Activated CD8-positive, alpha-beta T cell treated with anti-CD3 and anti-CD28 coated beads for 36 hours (primary cell): ENCODE measurements at places on chromosomes 13 and 19. TPM values are rescaled to one million over a fixed set of nuclear protein-coding genes. Genes with fewer than 3 reads are reported as not detected.

- DNase-seq, result no peak
Observed at GRCh38 chr19:11814700-11815035, 595 bp downstream of the ZNF440 start.

GRCh38 chr13:104553186-104553585, 1487.0 kb upstream of the SLC10A2 start:
- DNase-seq, result no peak

GRCh38 chr19:15837221-15837731, 21.8 kb upstream of the OR10H1 start:
- DNase-seq, result no peak

DNA sequence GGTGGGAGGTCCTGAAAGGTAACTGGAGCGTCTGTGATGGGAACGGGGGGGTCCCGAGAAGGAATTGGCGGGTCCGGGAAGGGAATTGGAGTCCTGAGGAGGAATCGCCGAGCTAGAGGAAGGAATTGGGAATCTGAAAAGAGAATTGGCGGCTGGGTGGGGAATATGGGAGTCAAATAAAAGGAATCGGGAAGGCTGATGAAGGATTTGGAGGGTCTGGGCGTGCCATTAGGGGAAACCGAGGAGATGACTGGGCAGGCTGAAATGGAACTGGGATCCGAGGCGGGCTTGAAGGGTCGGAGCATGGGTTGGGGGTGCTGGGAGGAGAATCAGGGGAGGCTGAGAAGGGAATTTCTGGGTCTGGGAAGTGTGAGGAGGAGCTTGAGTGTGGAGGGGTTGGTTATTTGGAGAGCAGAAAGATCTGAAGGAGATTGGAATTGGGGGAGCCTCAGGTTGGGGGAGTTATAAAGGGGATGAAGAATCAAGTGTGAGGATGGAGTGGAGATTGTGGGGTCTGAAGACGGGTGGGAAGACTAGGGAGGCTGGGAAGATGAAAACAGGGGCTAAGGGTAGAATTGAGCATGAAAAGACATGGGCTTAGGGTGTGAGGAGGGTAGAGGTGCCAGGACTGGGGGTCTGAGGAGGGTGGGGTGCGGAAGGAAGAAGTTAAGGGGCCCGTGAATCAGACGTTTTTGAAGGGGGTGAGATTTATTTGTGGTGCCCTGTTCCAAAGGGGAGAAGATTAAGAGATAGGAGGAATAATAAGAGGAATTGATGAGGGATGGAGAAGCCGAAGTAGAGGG, 718 bp downstream of the ACTN4 start:
- no peak for DNase-seq

- peak; percentile 86 for DNase-seq
Observed at GRCh38 chr13:40026174-40026585, 370.7 kb downstream of the COG6 start.

GRCh38 chr19:2032296-2032941, 16.9 kb upstream of the BTBD2 start:
- peak; percentile 63 for DNase-seq

GRCh38 chr19:35629332-35629633, 447 bp downstream of the RBM42 start:
- no peak for DNase-seq

The LCP1 gene
- 1,014 TPM for total RNA-seq

The PDE4A gene
- total RNA-seq, result 24.6 TPM

The LRRC8E gene
- total RNA-seq, result not detected

DNA sequence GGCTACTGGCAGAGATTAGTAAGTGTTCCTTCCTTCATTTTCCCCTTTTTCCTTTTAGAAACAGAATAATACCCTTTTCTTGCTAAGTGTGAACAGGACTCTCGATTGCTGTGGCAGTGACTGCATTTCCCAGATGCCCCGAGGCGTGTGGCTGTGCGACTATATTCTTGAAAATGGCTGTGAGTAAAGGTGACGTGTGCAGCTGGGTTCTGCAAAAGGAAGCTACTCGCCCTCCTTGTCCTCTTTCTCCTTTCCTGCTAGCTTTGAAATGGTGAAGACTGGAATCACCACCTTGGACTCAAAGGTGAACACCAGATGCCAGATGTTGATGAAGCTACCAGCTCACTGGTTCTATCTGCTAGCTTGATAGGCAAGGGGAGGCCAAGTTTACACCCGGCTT, 121.4 kb downstream of the MIPEP start:
- no peak for DNase-seq

The STOML3 gene
- total RNA-seq, result not detected

DNA sequence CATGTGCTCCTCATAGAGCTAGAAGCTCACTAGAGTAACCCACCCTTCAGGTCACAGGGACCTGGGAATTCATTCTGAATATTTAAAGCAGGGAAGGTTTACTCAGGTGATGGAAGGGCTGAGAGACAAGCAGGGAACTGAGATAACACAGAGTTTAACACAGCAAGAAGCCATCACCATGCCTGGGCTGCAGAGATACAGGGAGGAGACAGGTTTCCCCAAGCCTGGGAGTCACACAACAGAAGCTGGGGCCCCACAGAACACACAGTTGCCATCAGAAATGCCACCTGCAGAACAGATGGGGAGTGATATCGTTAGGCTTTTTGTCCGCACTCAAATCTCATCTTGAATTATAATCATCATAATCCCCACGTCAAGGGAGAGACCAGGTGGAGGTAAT, 7.9 kb upstream of the CYSLTR2 start:
- no peak for DNase-seq

DNA sequence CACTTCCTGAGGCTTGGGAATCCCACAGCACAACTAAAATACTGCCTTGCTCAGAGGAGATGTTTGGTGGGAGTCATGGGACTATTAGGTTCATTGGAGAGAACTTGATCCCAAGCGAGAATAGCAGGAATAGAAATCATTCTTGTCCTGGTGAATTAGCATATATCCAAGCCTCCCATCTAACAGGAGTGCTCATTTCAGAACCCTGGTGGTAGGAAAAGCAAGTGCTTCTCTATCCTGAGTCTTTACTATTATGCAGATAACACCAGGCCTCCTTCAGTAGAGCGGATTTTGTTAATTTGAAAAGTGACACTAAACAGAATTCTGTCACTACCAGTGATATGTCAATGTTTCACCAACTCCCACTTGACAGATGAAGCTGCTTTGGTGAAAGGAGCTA, 199.5 kb downstream of the ATP8A2 start:
- DNase-seq, result no peak

- DNase-seq, result no peak
Observed at GRCh38 chr19:38163419-38164290, 60.4 kb downstream of the DPF1 start.

- DNase-seq, result peak; percentile 17
Observed at GRCh38 chr13:48412881-48413351, at the start of gene LPAR6. LPAR6 (minus strand) TSS chr13:48413113; CDS start chr13:48412423, 690 bp downstream.

- no peak for DNase-seq
Observed at GRCh38 chr19:1042689-1043511, 3.0 kb downstream of the ABCA7 start.

The PKN1 gene
- total RNA-seq, result 172 TPM

DNA sequence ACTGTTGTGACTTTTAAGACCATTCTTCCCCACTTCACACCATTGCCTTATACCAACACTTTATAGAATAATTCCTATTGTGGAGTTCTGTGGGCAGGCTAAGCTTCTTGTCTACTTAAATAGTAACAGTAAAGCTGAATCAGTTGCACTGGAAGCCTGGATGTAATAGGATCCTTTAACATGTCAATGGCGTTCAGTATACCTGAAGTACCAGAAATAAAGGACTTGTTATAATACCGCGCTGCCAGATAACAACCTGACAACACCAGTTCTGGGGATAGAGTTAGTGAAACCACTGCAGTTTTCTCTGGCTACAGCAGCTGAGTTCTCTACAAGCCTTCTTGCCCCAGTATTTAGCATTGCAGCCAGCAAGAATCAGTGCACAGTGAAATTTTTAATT, 52.0 kb upstream of the TNFRSF19 start:
- DNase-seq, result no peak

- no peak for DNase-seq
Observed at GRCh38 chr13:40082639-40083038, 427.2 kb downstream of the COG6 start.

The SOX1 gene
- not detected for total RNA-seq

- peak; percentile 94 for DNase-seq
Observed at GRCh38 chr19:48837051-48837524, 797 bp upstream of the HSD17B14 start.

DNA sequence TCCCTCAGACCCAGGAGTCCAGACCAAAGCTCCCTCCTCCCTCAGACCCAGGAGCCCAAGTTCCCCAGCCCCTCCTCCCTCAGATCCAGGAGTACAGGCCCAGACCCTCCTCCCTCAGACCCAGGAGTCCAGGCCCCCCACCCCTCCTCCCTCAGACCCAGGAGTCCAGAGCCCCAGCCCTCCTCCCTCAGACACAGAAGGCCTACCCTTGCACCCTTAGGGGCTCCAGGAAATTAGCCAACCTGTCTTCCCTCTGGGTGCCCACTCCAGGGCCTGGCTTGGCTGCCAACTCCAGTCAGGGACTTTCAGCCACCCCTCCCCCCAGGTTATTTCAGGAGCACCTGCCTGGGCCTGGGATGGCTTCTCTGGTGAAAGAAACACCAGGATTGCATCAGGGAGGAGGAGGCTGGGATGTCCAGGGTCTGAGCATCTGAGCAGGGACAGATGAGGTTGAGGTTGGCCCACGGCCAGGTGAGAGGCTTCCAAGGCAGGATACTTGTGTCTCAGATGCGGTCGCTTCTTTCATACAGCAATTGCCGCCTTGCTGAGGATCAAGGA, at the start of gene FGF21:
Gene FGF21, plus strand, starts transcription at position 441 of the 558 bp plus-strand sequence. CDS start 713 bp downstream, outside the sequence.
- DNase-seq, result no peak

- no peak for DNase-seq
Observed at GRCh38 chr13:79918620-79919019, 422.3 kb downstream of the SPRY2 start.
